ENCODE measurements at places on chromosomes 1 and 21.

DNA sequence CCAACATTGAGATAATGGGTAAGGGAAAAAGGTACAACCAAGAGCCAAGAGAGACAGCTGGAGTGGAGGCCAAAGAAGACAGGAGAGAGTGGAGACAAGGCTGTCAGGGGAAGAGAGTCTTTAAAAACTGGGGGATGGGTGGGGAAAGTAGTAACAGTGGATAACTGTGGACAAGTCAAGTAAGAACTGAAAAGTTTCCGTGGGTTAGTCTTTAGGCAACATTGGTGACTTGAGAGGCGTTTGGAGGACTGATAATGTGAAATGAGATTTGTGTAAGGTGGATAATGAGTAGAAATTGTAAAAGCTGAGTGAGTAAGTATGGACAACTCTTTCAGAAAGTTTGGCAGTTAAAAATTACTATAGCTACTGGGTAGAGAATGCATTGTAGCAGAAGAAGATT, 10.4 kb downstream of the PPP2R5A start:
- DNase-seq: no peak

GRCh38 chr1:198678901-198679329, 40.1 kb downstream of the PTPRC start:
- no peak for DNase-seq

DNA sequence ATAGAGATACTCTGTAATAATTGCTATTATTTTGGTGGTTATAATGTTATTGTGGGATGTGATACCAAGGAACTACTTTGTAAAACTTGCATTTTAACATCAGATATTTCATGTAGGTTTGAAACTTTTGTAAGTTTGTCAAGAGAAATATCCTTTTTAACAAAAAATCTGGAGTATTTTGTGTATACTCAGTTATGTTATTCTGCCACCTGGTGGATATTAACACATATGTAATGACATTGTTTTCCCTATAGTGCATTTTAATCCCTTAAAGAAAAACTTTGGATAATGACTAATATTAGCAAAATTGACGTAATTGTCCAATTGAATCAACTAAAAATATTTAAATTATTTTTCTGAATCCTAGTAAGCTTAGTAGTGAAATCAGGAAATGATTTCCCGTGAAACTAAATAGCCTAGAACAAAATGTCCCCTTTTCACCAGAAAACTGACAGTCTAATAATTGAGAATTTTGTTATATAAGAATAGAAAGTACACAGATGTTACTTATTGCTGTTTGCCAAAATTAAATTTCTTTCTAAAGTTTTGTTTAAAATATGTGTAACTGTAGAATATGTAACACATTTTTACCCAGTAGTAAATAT, 39.6 kb downstream of the KCTD3 start:
- DNase-seq: no peak

GRCh38 chr1:225453797-225454648, 26.2 kb upstream of the LBR start:
- no peak for DNase-seq

DNA sequence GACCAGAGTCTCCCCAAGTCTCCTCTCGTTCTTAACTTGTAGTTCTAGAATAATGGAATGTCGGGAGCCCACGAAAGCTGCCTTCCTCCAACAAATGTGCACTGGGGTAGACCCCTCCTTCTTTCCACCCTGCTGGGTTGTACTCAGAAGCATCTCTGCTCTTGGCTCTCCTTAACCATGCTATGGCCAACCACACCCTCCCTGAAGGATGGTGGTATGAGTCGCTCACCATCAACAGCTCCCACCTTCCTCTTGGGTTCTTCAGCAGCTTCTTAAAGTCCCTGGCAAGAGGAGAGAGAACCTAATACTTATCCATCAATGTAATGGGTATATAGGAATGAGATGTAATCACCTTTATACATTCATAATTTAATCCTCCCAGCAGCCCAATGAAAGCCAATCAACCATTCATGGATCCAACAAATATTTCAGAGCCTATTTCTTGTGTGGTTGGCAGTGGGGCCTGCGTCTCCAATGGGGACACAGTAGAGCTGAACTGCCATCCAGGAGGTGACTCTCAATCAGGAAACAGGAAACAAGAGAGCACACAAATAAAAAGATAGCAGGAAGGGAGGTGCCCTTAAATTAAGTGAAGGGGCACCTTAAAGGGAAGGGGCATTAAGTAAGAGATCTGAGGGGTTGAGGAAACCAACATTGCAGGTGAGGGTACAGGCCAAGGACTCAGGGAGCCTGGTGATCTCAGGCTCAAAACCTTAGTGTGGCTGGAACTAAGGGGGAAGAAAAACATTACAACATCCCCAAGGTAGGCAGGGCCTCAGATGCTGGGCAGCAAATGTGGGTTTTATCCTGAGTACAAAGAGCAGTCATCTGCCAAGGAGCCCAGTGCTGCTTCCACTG, 64.4 kb upstream of the ETS2 start:
- no peak for DNase-seq

DNA sequence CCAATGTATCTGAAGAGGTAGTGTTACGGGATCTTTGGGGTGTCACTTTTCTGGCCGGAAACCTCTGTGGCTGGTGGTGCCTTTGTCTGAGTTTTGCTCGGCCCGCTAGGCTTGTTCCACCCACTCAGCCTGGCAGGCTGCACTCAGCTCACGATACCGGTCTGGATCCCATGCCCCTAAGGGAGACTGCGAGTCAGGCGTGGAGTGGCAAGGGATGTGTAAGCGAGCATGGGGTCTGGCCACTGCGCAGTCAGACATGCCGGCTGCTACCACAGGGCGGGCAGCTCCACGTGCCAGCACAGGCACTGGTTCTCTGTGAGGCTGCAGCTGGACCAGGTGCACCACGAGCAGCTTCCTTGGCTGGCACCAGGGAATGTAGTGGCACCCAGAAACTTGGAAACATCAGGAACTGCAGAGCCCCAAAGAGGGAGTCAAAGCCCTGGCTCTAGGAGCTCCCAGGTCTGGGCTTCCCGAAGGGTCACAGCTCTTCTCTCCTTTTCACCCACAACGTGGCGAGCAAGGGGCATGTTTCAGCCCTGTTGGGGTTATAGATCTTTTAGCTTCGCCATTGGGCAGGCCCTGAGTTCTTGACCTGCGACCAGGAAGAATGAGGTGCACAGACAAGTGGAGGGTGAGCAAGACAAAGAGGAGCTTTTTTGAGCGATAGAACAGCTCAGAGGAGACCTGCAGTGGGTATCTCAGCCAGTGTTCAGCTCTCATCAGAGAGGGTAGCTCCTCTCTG, 23.8 kb upstream of the LRRC8C start:
- no peak for DNase-seq

GRCh38 chr1:207412845-207413244, 41.3 kb upstream of the CR2 start:
- DNase-seq: no peak

- DNase-seq: no peak
Observed at GRCh38 chr1:12549460-12550349, 68.3 kb downstream of the DHRS3 start.

DNA sequence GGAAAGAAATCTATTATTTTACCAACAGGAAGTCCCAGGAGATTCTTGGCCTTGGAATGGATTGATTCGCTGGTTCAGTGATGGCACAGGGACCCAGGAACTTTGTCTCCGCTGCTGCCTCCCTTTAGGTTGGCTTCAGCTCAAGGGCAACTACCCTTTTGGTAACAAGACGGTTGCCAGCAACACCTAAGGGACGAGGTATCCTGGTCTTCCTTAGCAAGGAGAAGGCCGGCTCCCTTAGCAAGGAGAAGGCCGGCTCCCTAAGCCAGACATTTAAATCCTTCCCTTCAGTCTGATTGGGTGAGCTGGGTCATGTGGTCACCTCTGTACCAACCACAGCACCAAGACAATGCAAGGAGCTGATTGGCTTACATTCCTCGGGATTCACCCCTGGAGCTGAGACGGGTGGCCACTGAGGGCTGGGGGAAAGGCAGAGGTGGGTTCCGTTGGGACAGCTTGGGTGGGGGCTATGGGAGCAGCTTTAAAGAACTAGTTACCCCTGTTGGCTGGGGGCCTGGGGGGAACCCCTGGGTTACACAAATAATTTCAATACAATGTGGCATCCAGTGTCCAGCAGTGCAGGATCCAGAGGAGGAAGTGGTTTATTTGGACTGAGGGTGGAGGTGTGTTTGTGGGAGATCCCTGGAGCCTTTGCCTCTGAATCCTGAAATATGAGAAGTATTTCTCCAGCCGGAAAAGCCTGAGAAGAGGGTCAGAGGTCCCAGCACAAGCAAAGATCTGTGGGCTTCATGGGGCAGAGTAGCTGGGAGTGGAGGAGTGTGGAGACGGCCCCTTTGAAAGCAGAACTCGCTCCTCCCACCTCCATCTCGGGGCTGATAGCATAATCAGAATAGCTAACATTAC, 20.7 kb upstream of the CLIC4 start:
- no peak for DNase-seq

- no peak for DNase-seq
Observed at GRCh38 chr1:154765970-154766369, 104.1 kb downstream of the KCNN3 start.

DNA sequence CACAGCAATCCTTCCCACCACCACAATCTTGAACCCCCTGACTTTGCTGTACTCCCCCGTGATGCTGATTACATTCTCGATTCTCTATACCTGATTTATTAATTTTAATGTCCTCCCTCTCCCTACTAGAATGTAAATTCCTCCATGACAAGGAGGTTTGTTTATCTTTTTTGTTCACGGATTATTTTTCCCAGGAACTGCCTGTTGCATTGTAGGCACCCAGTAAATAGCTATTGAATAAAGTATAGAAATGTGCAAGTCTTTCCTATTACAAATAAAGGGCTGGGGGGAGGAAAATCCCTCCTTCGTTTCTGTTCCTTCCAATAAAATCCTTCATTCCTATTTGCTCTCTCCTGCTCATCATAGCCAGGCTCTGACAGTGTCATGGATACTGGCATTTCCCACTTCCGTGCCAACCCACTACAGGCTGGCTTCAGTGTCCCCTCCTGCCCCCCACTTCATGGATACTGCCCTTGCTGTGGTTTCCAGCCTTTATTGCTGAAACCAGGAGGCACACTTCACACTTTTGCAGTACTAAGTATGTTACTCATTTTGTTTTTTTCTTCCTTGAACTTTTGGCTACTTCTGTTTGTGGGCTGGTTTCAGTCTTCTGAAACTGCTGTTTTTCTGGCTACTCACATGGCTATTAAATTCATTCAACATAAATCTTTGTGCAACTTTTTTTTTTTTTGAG, 7.5 kb downstream of the KIF1B start:
- DNase-seq: no peak

DNA sequence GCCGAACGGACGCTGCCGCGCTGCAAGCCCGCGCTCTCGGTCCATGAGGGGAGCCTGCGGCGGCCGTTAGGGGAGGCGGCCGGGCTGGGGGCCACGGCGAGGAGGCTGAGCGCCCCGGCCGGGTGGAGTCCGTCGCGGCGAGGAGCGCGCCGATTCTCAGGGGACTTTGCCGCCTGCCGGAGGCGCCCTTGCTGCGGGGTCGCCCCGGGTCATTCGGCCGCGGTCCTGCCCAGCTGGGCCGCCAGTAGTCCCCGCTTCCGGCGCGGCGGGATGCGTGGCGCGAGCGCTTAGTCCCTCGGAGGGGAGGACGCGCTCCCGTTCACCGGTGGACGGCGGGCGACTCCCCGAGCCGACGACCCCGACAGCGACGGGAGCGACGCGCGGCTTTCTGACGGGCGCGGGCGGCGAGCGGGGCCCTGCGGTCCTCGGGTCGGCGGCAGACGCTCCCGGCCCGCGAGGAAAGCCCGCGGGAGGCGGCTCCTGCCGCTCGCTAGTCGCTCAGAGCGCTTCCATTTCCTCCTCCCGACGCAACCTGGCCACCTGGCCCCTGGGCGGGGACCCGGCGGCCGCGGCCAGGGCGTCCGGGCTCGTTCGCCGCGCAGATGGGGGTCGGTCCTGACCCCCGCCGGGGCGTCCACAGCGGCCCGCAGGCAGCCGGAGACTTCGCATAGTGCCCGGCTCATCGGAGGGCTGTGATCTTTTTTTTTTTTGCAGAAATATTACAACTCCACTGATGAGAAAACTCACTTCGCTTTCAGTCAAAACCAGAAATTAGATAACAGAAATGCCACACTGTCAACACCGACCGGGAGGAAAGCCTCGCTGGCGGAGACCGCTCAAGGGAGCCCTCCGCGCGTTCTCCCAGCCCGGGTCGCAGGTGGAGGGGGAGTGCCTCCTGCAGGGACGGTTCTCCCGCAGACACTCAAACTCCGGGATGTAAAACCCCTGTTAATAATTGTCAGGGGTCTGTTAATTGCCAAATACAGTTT, 641 bp upstream of the ZBTB21 start:
- no peak for DNase-seq

DNA sequence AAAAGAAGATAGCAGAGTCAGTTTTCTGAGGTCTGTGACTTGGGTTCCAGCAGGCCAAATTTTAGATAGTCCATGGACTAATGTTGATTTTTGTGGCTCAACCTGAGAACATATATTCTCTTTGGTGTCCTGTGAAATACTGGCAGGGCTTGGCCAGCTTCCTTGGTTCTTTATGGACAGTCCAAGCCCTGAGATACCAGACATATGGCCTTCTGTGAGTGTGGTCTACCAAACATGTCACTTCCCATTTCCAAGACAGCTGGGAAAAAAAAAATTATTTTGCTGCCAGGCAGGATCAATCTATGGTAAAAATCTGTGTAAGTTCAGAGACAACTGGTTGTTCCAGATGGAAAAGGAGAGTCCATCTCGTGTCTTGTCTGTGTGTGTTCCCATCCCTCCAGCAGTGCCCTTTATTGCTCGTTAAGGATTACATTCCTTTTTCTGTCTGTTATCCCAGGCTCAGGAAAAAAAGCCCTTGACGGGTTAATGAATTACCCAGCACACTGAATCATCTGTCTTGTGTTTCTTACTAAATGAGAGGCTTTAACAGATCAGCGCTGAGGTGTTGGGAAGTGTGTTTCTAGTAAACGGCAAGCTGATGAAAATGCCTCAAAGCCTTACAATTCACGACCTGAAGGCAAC, 33.4 kb upstream of the XPR1 start:
- DNase-seq: no peak

DNA sequence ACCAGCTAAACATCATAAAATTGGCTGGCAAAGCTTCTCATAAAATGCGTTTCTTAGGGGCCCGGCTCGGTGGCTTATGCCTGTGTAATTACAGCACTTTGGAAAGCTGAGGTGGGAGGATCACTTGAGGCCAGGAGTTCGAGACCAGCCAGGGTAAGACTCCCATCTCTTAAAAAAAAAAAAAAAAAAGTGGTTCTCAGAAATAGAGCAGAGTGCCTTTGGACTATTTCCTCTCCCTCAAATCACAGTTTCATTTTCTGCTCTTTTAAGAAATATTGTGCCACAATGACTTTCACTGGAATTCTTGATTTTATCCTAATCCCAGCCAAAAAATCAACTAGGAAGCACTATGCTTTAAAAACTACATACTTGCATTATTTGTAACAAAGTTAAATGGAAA, 13.3 kb downstream of the HSF2BP start:
- DNase-seq: no peak

GRCh38 chr1:44237721-44238457, 24.6 kb downstream of the DMAP1 start:
- no peak for DNase-seq

GRCh38 chr1:52268372-52268771, 97.6 kb downstream of the CC2D1B start:
- DNase-seq: no peak

GRCh38 chr1:186858923-186859322, 30.2 kb downstream of the PLA2G4A start:
- DNase-seq: no peak

Data from NK-92 treated with Interleukin-12 subunit alpha and Interleukin-12 subunit beta, amount 100 ng/mL, for 24 hours (cell line).